Activated CD4-positive, alpha-beta T cell treated with anti-CD3 and anti-CD28 coated beads, Interleukin-2, amount 10 ng/mL, durations not matched to agents 24 days and 14 days (primary cell): ENCODE measurements at places on chromosomes 3 and 15. TPM values are rescaled to one million over a fixed set of nuclear protein-coding genes. Genes with fewer than 3 reads are reported as not detected.
A peak's percentile ranks its signal among the peaks of the same experiment; 100 is the strongest.

- DNase-seq = peak; percentile 67
These were observed 16.0 kb downstream of the WDR73 start for GRCh38 chr15:84638103-84638502.

DNA sequence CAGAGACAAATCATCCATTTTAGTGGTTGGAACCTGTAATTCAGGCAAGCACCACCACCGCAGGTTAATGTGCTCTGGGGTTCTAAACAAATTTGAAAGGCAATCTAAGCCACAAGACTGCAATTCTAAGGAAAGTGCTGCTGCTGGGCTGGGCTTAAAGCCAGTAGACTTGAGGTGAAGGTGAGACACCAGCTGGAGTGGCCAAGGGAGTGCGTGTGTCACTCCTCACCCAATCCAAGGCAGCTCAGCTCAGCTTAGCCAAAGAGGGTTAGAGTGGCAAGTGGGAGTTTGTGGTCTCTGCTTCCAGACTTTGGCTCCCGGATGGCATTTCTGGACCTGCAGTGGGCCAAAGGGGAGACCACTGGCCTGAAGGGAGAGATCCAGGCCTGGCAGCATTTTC is 1655.6 kb downstream of the SI start:
- no peak for DNase-seq

- no peak for DNase-seq
These were observed 533.1 kb downstream of the TBL1XR1 start for GRCh38 chr3:176663837-176664831.

- no peak for DNase-seq
These were observed 219.5 kb downstream of the EPHB1 start for GRCh38 chr3:135014566-135014965.

DNA sequence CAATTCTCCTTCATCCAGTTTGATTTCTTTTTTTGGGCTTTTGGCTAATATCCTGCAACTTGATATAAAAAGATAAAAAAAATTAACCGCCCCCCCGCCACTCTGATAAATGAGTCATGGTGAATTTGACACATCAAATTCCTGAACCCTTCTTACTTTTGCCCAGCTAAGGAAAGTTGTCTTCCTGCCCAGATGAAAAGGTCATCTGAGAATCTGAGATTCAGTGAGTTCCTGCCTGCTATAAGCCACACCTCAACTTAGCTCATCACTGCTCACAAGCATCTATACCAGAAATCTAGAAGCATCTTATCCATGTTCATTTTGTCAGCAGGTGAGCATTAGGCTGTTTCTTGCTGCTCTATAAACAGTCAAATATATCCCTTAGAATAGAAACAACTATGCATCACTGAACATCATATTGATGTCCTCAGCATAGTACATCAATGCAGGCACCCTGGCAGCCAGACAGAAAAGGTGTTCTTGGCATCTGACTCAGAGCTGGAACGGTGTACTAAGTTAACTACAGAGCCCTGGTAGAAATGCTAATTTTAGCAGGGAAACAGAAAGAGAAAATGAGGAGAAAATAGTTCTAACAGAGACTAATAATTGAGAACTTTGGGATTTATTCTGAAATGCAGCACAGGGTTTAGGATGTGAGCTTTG is 77.1 kb downstream of the SEMA6D start:
- DNase-seq = no peak

GRCh38 chr15:37253877-37254276 is 153.5 kb upstream of the MEIS2 start:
- no peak for DNase-seq

GRCh38 chr3:134134240-134134639 is 104.5 kb upstream of the SLCO2A1 start:
- no peak for DNase-seq

DNA sequence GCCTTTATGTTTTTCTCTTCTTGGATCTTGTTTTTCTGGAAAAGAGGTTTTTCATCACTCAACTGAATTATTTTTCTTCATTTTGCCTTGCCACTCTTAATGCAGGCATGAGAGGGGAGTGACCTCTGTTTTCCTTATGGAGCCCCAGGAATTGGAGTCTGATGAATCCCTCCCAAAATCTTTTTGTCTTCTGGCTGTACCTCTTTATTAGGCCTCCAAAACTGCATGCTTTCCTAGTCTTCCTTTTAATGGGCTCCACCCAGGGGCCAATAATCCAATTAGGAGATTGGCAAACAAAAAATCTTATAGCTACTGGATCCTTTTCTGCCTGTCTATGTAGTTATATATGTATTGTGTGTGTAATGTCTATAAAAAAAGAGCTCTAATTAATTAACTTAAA is 192.4 kb upstream of the PEX5L start:
- no peak for DNase-seq

DNA sequence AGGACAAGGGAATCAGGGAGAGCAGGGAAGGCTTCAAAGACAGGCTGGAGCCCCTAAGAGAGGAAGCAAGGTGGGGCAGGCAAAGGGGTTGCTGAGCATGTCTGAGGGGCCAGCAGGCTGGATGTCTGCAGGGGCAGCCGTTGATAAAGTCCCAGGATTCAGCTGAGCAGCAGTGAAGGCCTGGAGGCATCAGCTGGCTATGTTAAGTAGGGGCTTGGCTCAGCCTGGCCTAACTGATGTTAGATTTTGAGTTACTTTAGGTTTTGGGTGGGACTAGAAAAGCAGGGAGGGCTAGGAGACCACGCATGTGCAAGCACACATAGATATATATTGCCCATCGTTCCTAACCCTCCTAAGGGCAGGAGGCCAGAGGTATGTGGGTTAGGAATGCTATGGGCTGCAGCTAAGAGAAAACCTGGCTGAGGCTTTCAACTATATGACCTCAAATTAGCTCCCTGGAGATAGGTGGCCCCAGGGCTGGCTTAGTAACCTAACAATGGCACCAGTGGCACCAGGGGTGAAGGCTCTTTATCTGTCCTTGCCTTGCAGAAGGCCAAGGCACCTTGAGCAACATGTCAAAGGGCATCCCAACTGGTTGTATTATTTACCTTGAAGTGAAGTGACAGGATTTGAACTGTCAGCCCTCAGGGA is 331.5 kb upstream of the CTDSPL start:
- no peak for DNase-seq

DNA sequence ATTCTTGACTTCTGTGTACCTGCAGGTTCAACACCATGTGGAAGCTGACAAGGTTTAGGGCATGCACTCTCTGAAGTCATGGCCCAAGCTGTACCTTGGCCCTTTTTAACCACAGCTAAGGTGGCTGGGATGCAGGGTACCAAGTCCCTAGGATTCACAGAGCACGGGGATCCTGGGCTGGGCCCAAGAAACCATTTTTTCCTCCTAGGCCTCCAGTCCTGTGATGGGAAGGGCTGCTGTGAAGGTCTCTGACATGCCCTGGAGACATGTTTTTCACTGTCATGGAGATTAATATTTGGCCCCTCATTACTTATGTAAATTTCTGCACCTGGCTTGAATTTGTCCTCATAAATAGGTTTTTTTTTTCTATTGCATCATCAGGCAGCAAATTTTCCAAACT is 937.5 kb upstream of the ROBO1 start:
- DNase-seq = no peak

DNA sequence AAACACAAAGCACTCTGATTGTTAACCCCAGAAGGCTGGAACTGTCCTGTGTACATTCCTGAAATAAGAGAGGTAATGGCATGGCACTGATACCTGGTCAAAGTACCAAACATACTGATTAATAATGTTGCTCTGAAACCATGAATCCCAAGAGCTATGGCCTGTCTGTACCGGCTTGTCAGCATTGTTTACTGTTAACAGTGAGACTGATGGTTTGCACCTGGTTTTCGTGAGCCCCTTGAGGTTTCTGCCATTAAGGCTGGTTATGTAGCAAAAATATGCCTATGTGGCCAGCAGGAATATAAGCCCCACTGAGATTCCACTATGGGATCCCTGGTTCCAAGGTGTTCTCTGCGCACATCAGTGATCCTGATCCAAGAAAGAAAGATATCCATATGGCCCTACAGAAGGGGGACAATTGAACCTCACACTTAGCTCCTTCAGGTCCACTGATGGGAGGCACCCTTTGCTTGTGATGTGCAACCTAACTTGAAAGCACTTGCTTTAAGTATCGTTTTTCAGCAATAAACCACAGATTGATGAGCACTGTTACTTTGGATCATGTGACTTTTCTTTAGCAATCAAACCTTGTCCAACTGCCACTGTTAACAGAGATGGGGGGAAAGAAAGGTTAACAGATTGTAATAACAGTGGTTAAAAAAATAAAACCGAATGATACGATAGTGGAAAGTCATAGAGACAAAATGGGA is 65.2 kb downstream of the TBL1XR1 start:
- no peak for DNase-seq

DNA sequence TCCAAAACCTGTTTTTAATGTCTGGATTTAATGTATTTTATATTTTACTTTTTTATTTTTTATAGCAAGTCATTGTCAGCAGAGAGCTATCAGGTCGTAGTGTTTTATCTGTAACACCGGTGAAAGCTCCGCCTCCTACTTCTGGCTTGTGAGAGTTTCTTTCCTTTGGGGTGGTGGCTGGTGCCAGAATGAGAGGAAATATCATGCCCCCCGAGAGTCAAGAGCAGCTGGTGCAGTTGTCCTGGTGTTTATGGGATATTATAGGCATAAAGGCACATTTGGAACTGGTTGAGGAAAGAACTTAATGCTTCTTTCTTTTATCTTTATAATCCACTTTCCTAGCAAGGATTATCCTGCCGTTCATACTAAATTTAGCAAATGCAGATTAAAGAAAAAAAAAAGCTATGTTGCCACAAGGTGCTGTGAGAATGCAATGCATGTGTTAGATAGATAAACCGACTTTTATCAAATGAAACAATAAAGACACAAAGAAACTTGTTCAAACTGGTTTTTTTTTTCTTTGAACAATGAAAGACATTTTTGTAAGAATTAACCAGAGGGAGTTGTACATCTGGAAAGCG is 260.1 kb upstream of the PLSCR5 start:
- DNase-seq = no peak

- no peak for DNase-seq
These were observed 405.3 kb downstream of the VPS13C start for GRCh38 chr15:61654918-61655317.

- DNase-seq = no peak
These were observed 90.0 kb upstream of the SLC6A6 start for GRCh38 chr3:14312375-14312774.

- DNase-seq = no peak
These were observed 7.0 kb upstream of the CPB1 start for GRCh38 chr3:148820361-148821245.

DNA sequence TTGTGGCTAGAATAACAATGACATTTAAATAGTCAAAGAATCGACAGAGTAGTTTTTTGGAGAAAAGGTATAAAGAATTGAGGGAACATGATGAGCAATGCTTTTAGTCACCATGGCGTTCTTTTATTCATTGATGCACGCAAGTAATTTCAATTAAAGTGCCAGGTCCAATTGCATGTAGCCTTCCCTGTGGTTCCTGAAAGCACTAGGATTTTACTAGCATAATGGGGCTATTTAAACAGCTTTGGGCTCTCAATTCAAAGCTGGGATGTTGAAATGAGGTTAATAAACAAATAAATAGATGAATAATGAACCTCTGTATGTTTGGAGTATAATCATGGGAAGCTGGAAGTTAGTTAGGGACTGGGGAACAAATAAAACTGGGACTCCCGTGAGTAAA is 121.2 kb upstream of the GAP43 start:
- no peak for DNase-seq

GRCh38 chr15:73826711-73827251 is 46.6 kb upstream of the TBC1D21 start:
- no peak for DNase-seq

GRCh38 chr3:49248840-49249227 is 28.2 kb downstream of the C3orf62 start:
- DNase-seq = no peak

- DNase-seq = no peak
These were observed 5.8 kb downstream of the TWF2 start for GRCh38 chr3:52233108-52233591.

- DNase-seq = peak; percentile 66
These were observed 1.7 kb downstream of the RAB11A start for GRCh38 chr15:65870889-65871533.

GRCh38 chr3:116716490-116716889 is 6.9 kb downstream of the TUSC7 start:
- DNase-seq = no peak

GRCh38 chr3:77150028-77150427 is 110.1 kb downstream of the ROBO2 start:
- DNase-seq = no peak

DNA sequence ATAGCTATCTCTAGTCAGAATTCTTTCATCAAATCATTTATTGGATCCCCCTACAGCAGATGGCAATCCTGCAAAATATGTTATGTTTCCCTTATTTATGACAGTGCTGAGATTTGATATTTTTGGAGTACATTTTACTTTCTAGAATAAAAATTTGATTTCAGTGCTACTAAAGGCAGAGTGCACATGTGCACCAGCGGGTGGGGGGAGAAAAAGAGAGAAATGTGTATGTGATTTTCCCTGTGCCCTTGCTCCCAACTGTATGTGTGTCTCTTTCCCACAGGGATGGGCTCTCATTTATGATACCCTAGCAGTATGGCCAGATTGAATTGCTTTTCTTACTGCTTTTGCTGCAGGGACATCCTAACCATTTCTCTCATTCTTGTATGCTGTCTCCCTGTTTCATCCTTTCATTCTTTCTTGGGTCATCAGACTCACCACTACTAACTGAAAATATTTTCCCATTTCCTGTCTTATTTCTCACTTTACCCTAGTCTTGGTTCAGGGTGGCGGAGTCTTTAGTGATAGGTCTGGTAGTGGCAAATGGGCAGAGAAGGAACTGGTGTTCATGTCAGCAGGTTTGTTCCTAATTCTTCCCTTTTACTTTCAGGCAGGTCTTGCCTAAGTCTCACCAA is 140.7 kb downstream of the TCF12 start:
- DNase-seq = no peak

GRCh38 chr3:188720215-188720614 is 451.6 kb upstream of the TPRG1 start:
- DNase-seq = no peak

GRCh38 chr3:127420829-127421228 is 133.0 kb upstream of the PRR20G start:
- DNase-seq = no peak

GRCh38 chr3:161349529-161350312 is 21.6 kb downstream of the SPTSSB start:
- DNase-seq = no peak

- DNase-seq = no peak
These were observed 238.9 kb downstream of the SUCLG2 start for GRCh38 chr3:67415511-67415910.

ACVR2B gene
- total RNA-seq = 12.2 and 12.6 TPM in 2 replicates

CTNNB1 gene
- total RNA-seq = 142 and 147 TPM in 2 replicates

CNTN3 gene
- not detected in 2 replicates for total RNA-seq

DOCK3 gene
- 1.7 and 1.8 TPM in 2 replicates for total RNA-seq

ADAMTS17 gene
- 0.47 and 1.1 TPM in 2 replicates for total RNA-seq

SAMMSON gene
- not detected in 2 replicates for total RNA-seq

MNS1 gene
- total RNA-seq = 0.45 and 0.86 TPM in 2 replicates

DNAH12 gene
- total RNA-seq = not detected in 2 replicates

STARD9 gene
- 7.2 and 8.8 TPM in 2 replicates for total RNA-seq

GTPBP8 gene
- 18.4 and 18.9 TPM in 2 replicates for total RNA-seq

C2CD4A gene
- total RNA-seq = 0.05 and 0.24 TPM in 2 replicates

PLSCR2 gene
- not detected in 2 replicates for total RNA-seq

CFAP91 gene
- 0.26 TPM in 1 of 2 replicates, not detected in the other for total RNA-seq

MUC20 gene
- 2.9 and 3.7 TPM in 2 replicates for total RNA-seq

TNNC1 gene
- total RNA-seq = 1.2 and 1.5 TPM in 2 replicates

CACNA1D gene
- total RNA-seq = 0.62 and 0.77 TPM in 2 replicates
